Umbilical cord (tissue), 2 donors: ENCODE measurements at places on chromosomes 11 and 22. TPM values are rescaled to one million over a fixed set of nuclear protein-coding genes. Genes with fewer than 3 reads are reported as not detected.

Gene SAA2
- total RNA-seq: 22.1 TPM

Gene LAYN
- total RNA-seq: 8.7 TPM

Gene CFAP300
- 21.7 TPM for total RNA-seq

Gene APOL4
- 3.9 TPM for total RNA-seq

Gene GSTT2B
- 7.2 TPM for total RNA-seq

- no peak for DNase-seq
These were observed 37.6 kb downstream of the SYT13 start for GRCh38 chr11:45248501-45249011.

DNA sequence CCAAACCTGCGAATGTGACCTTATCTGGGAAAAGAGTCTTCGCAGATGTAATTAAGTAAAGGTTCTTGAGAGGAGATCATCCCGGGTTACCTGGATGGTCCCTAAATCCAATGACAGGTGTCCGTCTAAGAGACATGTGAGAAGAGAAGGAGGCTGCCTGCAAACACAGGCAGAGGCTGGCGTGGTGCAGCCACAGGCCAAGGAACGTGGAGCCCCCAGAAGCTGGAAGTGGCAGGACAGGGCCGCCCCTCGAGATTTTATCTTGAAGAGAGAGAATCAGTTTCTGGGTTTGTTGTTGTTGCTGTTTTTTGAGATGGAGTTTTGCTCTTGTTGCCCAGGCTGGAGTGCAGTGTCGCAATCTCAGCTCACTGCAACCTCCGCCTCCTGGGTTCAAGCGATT is 33.6 kb downstream of the MRGPRD start:
- DNase-seq: no peak

DNA sequence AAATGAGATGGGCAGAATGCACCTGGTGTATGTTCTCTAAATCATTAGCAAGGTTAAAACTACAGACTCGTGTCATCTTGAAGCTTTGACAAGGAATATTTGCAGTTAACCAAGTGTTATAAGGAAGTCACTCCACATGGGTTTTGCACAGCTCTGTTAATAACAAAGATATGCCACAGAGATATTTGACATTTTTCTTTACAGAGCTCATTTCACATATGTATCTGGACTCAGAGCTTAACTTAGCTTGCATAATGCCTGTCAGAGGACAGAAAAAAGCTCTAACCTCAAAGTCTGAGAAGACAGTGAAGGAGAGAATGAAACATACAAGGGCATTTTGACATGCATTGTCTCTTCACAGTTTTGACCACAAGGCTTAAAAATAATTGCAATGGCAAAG is 105.5 kb downstream of the C11orf87 start:
- DNase-seq: peak; percentile 82

DNA sequence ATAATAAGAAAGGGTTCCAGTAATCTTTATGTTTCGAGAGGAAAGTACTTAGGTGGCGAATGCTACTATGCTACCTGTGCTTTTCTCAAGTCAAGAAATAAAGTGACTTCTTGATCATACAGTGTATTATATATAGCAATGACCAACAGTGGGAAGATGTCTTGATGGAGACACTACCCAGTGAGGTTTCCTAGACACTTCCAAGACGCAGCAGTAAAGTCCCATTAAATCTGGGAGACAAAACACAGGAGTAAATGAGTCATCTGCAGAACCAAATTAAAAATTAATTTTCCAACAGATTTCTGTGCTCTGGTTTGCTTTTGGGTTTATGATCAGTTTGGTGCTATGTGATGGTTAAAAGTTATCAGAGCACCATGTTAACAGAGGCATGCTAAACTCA is 29.1 kb upstream of the RAB38 start:
- no peak for DNase-seq
